Kasumi-1 (cell line): ENCODE measurements at places on chromosomes 7 and 10.

- DNase-seq: no peak
Observed at GRCh38 chr10:77524281-77524711, 113.3 kb downstream of the KCNMA1 start.

- DNase-seq: no peak
Observed at GRCh38 chr10:102712089-102712488, 2.1 kb downstream of the ARL3 start.

DNA sequence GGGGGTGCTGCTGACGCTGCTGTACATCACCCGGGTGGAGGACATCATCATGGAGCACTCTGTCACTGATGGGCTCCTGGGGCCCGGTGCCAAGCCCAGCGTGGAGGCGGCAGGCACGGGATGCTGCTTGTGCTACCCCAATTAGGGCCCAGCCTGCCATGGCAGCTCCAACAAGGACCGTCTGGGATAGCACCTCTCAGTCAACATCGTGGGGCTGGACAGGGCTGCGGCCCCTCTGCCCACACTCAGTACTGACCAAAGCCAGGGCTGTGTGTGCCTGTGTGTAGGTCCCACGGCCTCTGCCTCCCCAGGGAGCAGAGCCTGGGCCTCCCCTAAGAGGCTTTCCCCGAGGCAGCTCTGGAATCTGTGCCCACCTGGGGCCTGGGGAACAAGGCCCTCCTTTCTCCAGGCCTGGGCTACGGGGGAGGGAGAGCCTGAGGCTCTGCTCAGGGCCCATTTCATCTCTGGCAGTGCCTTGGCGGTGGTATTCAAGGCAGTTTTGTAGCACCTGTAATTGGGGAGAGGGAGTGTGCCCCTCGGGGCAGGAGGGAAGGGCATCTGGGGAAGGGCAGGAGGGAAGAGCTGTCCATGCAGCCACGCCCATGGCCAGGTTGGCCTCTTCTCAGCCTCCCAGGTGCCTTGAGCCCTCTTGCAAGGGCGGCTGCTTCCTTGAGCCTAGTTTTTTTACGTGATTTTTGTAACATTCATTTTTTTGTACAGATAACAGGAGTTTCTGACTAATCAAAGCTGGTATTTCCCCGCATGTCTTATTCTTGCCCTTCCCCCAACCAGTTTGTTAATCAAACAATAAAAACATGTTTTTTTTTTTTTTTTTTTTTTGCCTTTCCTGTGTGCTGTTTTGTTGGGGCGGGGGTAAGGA is 55.8 kb downstream of the TSPAN15 start:
- DNase-seq: no peak

DNA sequence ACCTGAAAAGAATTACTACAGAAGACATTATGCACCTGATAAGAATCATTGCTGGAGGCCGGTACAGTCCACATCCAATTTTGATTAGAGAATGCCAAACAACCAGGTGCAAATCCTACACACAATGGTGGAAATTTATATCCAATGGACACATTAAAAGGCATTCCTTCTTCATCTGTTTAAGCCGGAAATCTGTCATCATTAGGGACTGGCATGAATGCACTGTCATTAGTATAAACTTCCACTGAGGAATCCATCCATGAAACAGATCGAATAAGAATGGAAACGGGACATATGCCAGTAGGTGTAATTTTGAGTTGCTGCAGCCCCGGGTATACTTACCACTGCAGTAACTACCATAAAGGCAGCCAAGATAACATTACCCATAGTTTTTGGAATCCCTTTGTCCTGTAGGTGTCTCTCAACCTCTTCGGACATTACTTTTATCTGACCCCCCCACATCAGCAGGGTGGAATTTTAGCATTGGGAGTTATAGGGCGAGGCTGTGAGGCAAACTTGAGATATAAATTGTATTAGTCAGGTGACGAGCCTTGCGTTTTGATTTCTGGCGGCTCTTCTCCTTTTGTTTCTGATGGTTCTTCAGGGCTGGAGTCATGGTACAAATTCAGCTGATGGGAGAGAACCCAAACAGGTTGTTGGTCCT is 36.5 kb upstream of the AKR1C2 start:
- no peak for DNase-seq

DNA sequence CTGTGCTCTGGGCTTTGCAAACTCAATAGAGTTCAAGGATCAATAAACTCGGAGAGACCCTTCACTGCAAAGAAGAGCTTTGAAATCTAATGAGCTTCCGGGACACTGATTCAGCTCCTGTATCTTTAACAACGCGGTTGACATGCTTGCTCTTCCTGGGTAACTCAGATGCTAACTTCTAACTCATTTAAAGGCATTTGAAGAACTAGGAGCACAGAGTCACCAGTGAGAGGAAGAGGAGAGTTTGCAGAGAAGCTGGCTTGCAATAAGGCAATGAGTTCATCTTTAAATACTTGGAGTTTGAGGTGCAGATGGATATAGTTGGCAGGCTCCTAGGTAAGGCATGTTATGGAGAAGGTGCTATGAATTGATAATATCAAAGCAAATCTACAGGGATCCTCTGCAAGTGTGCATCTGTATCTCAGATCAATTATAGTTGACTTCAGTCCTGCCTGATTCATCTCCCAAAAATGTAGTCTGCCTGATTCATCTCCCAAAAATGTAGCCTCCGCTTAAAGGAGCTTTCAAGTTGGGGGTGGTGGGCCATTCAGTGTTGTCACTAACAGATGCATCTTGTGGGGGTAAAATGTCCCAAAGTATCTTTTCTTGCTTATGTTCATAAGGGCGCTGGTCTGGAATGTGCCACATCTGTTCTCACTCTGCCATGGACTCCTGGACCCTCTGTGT is 182.5 kb upstream of the PRSS58 start:
- DNase-seq: no peak

DNA sequence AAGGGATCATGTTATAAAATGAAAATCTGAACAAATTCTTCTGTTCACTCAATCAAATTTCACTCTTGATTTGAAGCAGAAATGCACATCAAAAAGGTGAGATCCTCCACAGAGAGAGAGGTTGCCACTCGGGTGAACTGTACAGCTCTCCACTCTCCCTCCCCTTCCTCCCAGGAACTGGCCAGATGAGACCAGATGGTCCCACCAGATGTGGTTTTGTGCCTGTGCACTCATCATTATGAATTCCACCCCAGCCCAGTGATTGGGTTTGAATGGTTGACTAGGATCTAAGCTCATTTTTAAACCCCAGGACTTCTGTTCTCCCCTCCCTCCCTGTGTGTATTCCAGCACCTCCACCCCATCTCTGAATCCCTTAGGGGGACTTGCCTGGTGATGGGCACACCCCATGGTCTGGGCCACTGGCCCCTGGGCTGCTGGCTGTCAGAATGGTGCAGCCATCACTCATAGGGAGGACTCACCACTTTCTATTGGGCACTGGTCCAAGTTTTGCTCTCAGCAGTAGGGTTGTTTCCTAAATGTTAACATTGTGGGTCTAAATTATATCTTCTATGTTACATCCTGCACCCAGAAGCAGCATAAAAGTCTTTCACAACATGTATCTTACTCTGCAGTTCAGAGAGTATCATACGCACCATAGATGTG is 393.1 kb downstream of the TNS3 start:
- no peak for DNase-seq

DNA sequence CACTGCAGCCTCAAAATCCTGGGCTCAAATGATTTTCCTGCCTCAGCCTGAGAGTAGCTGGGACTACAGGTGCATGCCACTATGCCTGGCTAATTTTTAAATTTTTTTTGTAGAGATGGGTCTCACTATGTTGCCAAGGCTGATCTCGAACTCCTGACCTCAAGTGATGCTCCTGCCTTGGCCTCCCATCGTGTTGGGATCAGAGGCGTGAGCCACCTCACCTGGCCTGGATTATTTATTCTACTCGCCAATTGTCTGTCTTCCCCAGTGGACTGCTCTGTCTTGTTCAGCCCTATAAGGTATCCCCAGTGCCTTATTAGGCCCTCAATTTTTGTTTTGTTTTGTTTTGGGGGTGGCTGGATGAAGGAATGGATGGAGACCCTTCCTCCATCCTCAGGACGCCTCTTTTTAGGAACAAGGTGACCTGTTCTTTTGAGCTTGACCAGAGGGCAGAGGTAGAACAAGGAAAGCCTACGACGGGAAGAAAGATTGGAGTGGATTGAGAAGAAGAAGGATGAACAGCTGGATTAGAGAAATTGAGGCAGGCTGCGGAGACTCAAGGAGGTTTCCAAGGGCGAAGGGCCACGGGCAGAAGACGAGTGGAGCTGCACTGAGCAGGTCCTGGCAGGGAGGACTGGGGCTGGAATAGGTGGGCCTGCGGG is 541 bp upstream of the DENND10 start:
- no peak for DNase-seq

DNA sequence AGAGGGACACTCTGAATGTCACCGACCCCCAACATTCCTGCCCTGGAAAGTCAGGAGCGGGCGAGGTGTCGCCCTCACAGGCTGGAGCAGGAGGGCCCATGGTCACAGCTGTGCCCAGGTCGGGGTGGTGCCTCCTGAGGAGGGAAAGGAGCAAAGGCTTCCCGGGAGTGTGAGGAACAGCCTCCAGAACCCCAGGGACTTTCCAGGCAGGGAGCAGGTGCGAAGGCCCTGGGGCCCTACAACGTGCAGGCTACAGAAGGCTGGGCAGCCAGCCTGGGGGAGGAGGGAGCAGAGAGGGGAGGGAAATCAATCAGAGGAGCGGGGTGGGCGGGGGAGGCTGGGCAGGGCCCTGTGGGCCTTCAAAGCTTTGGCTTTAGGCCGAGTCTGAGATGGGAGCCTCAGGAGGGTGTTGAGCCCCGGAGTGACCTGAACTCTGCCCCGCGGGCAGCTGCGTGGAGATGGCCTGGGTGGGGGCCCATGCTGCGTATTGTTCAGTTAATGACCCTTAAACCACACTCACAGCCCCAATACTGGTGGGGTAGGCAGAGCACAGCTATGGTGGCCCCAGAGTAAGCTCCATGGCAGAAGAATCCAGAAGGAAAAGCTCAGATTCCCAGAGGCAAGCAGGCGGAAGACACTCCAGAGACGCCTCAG is 44.2 kb upstream of the PPP2R2D start:
- no peak for DNase-seq

- no peak for DNase-seq
Observed at GRCh38 chr10:124626759-124627380, 117.3 kb downstream of the FAM53B start.

GRCh38 chr7:67346126-67346525 is 349.5 kb downstream of the TYW1 start:
- DNase-seq: no peak

DNA sequence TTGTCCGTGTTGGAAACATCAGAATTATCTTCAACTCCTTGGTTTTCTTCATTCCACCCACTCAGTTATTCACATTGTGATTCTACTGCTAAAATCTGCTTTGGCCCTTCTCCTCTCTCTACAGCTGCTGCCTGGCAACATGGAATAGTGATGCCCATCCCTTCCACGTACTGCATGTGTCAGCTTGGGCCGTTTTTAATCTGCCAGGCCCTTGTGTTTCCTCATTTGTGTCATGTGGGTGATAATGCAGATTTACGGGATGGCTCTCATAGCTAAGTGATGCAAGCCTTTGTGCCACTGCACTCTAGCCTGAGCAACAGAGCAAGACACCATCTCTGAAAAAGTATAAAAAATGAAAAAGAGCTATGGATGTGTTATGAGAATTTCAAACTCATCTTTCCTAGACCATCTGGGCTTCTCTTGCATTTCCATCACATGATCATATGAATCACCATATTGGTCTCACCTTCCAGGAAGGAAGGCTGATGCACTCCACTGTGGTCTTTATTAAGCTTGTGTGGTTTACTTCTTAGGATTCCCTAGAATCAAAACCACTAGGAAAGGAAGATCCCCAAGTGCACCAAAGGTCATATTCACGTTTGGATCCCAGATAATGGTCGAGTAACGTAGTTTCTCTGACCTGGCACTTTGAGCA is 20.6 kb upstream of the CELF2 start:
- DNase-seq: no peak

GRCh38 chr10:124935946-124936345 is 6.0 kb upstream of the ZRANB1 start:
- DNase-seq: no peak

DNA sequence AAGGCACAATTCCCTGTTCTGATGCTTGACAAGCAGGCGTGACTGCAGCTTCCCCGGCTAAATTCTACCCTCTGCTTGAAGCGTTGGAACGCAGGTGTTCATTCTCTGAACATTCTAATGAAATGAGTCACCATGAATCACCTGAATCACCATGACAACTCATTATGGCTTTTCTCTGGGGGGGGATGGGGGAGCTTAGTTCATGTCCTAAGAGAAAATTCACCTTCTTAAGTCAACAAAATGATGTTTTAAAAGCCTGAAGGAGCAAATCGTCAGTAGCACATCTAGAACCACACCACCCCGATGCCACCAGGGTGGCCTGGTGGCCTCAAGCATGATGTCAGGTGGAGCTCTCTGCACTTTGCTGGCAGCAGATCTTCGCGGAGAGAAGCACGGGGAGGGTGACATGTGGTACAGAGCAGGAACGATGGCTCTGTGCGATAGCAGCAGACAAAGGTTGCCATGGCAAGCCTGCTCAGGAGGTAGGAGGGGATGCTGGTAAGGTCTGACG is 33.7 kb downstream of the DDC start:
- DNase-seq: no peak

- DNase-seq: no peak
Observed at GRCh38 chr10:133091316-133091715, 3.6 kb downstream of the ADGRA1 start.

DNA sequence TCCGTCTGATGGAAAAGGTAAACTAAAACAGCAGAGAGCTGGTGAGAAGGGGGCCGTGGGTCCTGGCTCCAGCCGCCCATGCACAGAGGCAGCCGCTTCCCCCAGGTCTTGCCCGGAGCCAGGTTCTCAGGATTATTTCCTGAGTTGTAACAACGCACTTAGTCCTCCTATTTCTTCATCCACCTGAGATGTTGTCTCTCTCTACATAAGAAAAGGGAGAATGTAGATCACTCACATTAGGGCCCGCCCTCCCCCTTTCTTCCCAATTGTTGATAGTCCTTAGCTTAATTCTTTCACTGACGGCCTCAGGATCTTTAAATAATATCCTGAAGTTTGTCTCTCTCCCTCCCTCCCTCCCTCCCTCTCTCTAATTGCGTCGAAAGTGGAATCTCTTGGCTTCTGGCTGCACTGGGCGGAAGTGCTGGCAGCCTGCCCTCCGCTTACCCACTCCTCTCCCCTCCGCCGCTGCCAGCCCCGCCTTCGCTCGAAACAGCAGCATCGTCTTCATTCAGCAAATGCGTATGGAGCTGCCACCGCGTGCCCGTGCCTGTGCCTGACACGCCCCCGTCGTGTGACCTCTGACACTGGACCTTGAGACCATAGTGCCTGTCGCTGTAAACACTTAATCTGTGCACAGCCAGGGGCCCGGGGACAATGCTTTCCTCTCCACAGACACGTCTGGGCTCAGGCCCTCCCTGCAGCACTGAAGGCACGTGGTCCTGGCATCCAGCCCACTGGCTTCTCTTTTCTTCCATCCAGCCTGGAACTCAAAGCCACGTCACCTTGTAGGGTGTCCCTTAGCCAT is 174.5 kb upstream of the PPP2R2D start:
- no peak for DNase-seq

DNA sequence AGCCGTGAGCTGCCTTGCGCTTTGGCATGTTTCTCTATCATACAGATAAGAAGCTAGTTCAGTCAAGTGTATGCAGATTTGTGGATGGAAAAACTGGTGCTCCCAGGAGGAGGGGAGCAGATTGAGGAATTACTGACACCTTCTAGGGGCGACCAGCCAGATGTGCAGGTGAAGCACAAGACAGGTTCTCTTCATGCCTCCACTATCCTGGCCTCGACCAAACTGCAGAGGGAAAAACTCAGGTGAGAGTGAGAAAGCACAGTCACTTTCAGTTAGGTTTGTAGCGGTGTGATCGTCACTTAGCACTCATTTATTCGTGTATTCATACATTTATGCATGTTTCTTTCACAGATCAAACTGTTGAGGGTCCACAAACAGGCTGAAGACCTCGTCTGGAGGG is 600 bp upstream of the DBNL start:
- no peak for DNase-seq
